T-helper 2 cell treated with Interferon-gamma antibody and Interleukin-4, amounts not matched to agents 5 μg/mL and 100 μg/mL, for 36 hours (primary cell): ENCODE measurements at places on chromosomes 1 and 21.

- no peak for DNase-seq
Measured at GRCh38 chr1:54086754-54087153, 33.3 kb downstream of the TCEANC2 start.

GRCh38 chr1:187034501-187034900 lies 205.8 kb downstream of the PLA2G4A start:
- DNase-seq = no peak

DNA sequence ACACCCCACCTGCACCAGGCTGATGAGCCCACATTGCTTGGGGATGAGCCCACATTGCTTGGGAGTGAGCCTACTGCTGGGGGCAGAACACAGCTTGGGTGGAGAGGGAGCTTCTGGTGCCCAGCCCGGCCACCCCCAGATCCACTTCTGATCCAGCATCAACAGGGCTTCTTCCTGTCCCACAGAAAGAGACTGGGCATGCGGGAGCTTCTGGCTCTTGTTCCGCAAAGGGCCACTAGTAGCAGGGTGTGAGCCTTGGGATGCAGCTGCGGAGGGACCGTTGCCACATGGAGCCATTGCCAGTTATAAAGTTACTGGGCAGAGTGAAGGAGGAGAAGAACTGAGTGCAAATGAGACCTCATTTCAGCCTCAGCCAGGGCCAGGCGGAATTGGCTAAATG lies 36.3 kb downstream of the PKP1 start:
- no peak for DNase-seq

DNA sequence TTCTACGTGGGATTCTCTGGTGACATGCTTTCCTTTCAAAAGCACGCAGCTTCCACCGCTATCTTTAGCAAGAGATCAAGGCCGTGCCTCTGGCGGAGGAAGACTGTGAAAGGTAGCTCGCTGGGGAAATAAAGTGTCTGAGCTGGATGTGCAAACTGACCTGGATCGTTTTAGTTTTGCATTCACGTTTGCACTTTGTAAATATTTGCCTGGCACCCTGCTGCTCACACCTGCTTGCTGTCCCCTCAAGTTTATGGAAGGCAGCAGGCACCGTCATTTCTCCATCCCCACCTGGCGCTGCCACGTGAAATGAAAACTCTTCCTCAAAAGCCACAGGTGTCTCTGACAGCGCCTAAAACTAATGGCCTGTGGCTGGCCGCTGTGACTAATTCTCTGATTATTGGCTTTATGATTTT lies 44.0 kb upstream of the TARDBP start:
- no peak for DNase-seq

- DNase-seq = no peak
Measured at GRCh38 chr1:66246351-66247269, 287.3 kb upstream of the SGIP1 start.

DNA sequence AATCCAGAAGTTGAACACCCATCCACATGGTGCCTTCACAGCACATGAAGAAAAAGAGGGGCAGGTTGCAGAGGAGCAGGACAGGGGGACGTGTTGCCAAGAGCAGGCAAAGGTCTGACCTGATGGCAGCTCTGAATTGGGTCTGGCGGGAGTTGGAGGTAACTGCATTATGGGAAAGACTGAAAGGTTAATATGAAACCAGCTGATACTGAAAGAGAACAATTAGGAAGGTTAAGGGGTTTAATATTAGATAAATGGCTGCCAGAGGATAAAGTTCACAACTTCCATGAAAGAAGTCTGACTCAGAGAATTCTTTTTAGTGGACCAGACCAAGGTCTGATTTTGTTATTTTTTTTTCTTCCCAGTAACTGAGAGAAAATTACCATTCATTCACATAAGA lies 76.1 kb downstream of the CD58 start:
- no peak for DNase-seq

- DNase-seq = no peak
Measured at GRCh38 chr21:46017695-46018094, 36.1 kb downstream of the COL6A1 start.

GRCh38 chr1:172755099-172755498 lies 96.2 kb downstream of the FASLG start:
- no peak for DNase-seq

DNA sequence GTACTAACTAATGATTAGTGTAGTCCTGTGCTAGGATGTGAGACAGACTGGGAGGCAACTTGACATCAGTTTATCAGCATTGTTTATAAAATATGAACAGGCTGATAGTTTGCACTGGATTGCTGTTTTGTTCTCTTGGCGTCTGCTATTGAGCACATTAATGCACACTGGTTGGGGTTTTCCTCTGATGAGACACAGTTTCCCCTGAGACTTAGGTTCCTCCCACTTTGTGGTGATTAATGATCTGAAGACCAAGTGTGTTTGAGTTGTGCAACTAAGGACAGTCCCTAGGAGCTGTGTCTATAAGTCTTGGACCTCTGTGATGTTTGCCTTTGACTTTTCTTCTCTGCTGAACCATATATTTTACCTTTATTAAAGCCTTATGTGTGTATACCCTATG lies 1015.4 kb downstream of the AMY1C start:
- no peak for DNase-seq

GRCh38 chr1:205645519-205645918 lies 13.7 kb upstream of the ELK4 start:
- no peak for DNase-seq

DNA sequence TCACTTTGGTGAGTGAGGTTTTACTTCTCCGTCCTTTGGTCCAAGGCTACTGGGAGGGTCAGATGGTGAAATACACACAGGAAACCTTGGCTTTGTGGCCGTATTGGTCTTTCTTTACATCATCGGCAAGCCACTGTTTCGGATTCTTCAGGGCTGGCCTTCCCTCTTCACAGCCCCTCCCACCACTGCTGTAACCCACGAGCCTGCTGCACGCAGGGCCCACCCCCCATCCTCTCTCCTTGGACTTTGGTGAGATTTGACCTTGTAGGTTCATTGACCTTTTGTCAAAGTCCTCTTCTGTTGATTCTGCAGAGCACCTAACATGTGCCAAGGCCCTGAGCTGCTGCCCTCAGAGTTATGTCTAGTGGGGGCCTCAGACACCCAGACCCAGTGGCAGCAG lies 328.6 kb downstream of the CAMTA1 start:
- DNase-seq = no peak

DNA sequence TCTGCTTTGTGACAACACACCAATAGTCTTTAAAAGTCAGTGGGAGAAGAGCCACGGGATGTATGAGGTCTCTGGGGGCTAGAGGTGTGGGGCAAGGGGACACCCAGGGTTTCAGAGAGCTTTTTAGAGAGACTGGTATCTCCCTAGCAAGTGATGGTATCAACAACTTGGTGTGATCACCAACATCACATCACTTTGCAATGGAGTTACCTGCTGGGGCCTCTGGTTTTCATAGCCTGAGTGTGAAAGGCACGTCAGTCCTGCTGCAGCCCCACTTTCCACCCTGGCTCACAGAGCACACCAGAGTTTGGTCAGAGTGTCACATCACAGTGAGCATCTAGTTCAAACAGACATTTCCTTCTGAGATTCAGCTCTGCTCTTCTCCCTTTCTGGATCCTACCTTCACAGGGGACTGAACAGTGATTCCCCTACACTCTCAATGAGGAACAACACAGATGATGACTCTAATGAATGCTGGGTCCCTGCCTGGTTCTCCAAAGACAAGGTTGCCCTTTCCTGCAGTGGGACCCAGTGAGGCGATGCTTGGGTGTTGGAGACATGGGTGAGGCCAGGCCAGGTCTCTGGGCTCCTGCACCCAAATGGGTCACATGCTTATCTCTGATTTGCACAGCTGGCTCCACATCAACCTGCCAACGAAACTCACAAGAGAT lies 2.0 kb upstream of the MAN1C1 start:
- no peak for DNase-seq

DNA sequence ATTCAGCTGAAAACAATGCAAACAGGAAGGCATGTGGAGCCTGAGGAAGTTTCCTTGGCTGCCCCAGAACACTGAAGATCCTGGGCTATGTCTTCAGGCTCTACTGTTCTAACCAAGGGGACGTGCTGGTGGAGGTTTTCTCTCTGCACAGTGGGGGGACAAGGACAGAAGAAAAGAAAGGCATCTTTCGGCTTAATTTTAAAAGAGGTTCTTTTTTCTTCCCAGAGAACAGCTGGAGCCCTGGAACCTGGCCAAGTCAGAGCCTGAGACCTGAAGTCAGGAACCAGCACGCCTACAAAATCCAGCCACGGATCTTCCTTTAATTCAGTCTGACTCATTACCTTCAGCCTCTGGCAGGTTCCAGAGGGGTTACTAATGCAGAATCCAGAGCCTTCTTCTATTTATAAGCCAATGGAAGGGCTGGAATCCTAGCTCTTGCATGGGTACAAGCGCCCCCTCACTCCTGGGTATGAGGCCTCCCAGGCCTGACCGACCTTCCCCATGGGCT lies 19.8 kb downstream of the CTNNBIP1 start:
- no peak for DNase-seq

DNA sequence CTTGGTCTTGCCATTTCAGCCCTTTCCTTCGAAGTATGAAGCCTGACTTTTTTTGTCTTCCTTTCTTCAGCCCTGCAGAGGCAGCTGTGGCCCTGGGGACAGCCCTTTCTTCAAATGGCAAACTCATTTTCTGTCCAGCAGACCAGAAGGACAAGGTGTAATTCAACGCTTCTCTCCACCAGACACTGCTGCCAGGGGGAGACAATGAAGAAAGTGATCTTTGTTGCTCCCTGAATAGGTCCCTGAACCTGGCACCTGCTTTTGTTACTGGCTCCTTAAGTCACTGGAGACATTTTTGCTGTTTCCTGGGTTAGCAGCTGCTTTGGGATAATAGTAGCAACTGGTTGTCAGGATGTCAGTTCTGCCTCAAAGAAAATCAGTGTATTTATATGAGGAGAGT lies 50.8 kb upstream of the MACF1 start:
- DNase-seq = no peak

GRCh38 chr21:29144736-29145353 lies 14.4 kb downstream of the MAP3K7CL start:
- no peak for DNase-seq
